ENCODE measurements at places on chromosomes 6 and 20.
A peak's percentile ranks its signal among the peaks of the same experiment; 100 is the strongest.

DNA sequence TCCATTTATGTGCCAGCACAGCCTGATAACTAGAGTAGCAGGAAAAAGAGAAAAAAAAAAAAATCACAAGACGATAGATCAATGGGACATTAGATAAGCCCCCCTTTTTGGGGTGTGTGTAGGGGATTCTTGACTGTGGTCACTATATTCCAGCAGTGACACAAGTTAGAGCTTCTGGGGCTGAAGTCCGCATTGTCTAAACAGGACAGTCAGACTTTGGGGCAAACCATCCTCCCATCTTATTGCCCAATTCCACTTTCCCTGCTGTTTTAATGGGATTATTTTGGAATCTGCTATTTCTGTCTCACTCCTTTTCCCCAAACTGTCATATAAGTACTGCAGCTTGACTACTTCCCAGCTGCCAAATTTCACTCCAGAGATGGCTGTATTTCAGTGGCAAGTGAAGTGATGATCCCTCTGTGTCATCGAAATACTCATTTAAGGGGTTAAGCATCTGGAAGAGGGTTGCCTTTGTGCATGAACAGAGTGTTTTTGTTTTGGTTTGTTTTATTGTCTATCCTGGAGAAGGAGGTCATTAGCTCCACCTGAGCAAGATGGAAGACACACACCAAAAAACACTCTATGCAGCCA is 182.5 kb downstream of the ATXN1 start:
- DNase-seq: no peak

GRCh38 chr6:18210707-18211106 is 53.6 kb downstream of the DEK start:
- no peak for DNase-seq

DNA sequence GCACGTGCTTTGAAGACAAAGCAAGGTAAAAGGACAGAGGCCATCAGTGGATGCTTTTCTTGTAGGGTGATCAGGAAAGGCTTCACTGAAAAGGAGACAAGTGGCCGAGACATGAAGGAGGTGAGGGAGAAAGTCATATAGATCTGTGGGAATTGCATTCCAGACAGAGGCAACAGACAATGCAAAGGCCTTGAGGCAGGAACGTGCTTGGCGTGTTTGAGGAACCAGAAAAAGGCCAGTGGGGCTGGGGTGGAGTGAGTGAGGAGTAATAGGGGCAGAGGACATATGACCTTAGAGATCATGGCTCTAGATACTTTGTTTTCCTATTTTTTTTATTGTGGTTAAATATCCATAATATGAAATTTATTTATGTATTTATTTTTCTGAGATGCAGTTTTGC is 10.5 kb upstream of the SALL4 start:
- no peak for DNase-seq

GRCh38 chr6:166446146-166446545 is 63.4 kb upstream of the MPC1 start:
- DNase-seq: no peak

DNA sequence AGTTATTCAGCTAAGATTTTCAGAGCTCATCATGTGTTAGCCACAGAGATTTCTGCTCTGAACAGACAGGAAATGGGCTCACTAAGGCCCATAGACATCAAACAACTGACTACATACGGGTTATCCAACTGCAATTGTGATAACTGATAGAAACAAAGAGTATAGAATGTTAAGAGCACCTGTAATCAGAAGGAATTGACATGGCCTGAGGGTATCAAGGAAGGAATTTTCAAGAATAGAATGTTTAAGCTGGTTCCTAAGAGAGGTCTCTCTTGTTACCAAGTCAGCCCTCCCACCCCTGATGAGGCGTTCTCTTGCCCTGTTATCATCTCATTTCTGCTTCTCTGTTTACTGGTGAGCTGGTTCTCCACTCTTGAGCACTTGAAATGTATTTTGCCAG is at the start of gene MEI4:
Gene MEI4, plus strand, starts transcription at position 301 of the 400 bp plus-strand sequence. CDS start 37,633 bp downstream, outside the sequence.
- no peak for DNase-seq

DNA sequence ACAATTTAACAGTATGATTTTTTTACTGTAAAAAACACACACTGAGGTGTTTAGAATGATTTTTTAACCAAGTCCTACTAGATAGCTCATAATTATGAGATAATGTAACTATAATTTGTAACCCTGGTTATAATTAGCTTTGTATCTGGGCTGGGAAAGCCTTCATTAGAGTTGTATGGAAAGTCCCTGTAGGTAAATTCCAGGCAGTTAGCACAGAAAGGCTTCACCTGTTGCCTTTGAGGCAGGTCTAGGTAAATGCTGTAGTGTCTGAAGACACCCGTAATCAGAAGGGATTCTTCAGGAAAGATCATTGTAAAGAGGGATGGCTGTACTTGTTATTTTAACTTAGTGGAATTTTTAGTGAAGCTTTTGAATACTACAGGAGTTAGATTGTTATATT is 1.9 kb downstream of the TMEM200A start:
- no peak for DNase-seq

DNA sequence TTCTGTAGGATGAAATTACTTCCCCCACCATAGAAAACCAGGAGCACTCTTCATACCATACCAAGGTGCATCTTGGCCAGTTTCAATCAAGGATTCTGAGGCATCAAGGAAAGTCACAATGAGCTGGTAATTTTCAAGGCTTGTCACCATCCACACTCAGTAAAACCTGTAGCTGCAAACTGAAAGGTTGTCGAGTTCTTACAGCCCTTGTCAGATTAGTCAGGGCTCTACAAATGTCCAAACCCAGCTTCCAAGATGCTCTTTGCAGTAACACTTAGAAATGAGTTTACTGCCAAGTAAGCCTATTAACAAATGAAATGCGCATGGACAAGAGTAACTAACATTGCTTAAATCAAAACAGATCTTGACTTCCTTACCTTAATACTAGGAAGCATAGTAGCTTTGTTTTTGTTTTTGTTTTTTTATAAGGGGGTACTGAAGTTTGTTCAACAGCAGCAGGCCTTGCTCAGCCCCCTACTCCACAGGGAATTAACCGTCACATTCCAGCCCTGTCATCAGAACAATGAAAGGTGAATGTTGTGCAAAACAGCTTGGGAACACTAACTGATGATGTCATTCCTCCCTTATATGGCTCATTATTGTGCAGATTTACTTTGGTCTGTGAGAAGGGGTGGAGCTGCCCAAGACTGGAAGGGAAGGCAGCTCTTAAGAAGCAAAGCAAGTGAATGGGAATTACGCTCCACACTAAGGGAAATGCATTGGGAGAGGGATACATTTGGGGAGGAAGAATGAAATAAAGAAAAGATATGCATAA is 49.9 kb upstream of the TMEM30A start:
- DNase-seq: peak; percentile 79

GRCh38 chr20:48592107-48592940 is 235.5 kb downstream of the PREX1 start:
- no peak for DNase-seq

DNA sequence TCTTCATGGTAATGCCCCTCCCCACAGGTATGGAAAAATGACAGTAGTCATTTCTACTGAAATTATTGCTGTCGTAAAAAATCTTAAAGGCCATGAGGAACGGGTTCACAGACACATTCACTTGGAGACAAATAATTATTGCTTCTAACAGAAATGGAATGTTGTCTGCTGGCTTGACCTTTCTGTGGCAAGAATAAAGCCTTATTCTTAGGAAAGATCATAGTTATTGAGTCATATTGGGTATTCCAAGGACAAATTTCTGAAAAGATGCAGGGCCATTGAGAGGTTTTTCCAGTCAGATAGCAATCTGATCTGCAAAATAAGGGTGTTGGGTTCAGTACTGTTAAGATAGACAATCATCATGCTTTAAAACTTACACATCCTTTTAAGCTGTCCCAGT is 29.2 kb downstream of the AKAP7 start:
- peak; percentile 33 for DNase-seq
